ENCODE measurements at places on chromosomes 3 and 15. TPM values are rescaled to one million over a fixed set of nuclear protein-coding genes. Genes with fewer than 3 reads are reported as not detected.

DNA sequence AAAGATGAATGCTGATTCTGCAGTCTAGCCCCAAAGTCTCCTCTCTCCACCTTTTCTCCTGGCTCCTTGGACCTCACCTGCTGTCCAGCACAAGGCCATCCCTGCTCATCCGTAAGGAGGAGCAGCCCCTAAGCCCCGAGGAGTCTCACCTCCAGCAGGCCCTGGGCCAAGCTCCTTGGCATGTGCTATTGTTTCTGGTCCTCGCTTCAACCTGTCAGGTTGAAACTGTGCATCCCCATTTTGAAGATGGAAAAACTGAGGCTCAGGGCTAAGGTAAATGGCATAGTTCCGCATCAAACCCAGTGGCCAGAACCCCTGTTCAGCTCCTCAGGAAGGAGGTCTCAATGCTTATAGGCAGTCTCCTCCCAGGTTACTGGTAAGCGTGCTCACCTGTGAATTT is 26.1 kb downstream of the CHDH start:
- no peak for DNase-seq

Gene CRABP1
- 536 TPM for polyA plus RNA-seq

Gene CHRFAM7A
- polyA plus RNA-seq = 0.99 TPM

Gene ESYT3
- 3.5 TPM for polyA plus RNA-seq

DNA sequence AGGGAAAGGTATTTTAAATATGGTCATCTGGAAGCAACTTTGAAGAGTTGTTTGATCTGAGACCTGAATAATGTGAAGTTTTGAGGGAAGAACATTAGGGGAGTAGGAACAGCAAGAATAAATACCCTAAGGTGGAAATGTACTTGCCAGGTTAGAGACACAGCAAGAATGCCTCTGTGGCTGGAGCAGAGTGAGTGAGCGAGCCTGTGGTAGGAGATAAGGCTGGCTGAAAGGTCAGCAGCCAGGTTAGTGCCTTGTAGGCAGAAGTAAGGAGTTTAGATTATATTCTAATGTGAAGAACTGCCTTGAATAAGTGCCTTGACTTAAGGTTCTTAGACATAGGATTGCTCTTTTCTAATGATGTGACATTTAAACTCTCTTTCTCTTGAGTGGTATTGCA is 18.3 kb downstream of the LRRC49 start:
- DNase-seq = no peak

- DNase-seq = no peak
Observed at GRCh38 chr3:140288595-140288994, 353.6 kb downstream of the CLSTN2 start.

Gene CNTN3
- polyA plus RNA-seq = 0.05 TPM

GRCh38 chr3:148847351-148847750 is 17.7 kb upstream of the CPA3 start:
- no peak for DNase-seq

DNA sequence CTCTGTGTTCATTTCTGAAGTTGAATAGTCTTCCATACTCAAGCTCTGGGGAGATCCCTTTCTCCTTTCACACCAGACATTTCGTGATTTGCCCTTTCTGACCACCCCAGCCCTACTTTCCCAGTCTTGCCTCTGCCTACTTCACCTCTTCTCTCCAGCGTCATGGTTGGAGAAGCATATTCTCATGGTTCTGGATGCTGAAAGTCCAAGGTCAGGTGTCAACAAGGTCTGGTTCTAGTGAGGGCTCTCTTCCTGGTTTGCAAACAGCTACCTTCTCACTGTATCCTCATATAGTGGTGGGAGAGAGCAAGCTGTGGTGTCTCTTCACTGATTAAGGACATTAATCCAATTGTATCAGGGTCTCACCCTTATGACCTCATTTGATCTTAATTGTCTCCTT is 169.4 kb downstream of the IGF1R start:
- no peak for DNase-seq

DNA sequence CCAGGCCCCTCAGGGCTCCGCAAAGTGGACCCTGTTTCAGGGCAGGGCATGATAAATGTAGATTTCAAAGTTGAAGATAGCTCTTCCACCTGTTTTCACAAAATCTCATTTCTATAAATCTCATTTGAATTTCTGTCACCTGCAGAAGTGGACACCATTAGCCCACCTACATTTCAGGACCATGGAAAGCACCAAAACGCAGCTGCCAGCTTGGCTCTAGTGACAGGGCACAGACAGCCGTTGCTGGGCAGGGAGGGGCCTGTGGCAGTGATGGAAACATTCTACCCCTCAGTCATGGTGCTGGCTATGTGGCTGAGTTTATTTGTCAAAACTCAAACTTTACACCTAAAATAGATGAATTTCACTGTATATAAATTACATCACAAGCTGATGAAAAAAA is 40.4 kb downstream of the PRR23E start:
- DNase-seq = peak; percentile 70

Gene ALDH1A3
- polyA plus RNA-seq = 2.8 TPM

DNA sequence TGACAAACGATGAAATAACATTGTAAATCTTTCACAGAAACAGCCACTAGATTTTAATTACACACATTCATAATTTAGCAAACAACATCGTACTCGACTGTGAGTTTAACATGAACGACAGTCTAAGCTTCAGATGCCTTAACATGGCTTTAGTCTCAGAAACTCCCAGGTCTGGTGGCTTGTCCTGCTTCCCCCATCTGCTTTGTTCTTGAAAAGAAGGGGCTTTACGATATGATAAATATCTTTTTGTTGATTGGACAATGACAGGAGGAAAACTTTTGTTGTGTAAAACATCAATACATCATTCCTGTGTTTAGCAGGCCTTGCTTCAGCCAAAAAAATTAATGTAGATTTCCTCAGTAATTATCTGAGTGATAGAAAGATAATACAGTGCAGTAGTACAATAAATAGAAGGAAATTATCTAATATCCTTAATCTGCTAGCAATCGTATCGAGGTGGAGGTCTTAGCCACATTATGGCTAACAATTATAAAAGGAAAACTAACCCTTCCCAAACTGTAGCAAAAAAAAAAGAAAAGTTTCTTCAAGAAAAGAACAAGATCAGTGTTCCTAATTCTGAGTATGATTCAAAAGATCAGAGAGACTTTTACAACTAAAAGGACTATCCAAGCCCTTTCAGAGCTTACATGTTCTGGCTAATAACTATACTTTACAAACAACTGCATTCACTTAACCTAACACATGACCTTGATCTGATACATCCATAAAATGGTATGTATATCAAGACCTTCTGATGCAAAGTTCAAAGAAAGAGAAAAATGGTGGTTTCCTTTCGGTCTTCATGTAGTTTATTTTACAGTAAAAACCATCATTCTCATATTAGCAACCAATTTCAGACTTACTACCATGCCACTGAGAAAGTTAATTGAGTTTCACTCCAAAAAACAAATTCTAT is 535.7 kb downstream of the FOXP1 start:
- DNase-seq = no peak

GRCh38 chr15:80404761-80405553 is 775 bp downstream of the ARNT2 start:
- peak; percentile 67 for DNase-seq

DNA sequence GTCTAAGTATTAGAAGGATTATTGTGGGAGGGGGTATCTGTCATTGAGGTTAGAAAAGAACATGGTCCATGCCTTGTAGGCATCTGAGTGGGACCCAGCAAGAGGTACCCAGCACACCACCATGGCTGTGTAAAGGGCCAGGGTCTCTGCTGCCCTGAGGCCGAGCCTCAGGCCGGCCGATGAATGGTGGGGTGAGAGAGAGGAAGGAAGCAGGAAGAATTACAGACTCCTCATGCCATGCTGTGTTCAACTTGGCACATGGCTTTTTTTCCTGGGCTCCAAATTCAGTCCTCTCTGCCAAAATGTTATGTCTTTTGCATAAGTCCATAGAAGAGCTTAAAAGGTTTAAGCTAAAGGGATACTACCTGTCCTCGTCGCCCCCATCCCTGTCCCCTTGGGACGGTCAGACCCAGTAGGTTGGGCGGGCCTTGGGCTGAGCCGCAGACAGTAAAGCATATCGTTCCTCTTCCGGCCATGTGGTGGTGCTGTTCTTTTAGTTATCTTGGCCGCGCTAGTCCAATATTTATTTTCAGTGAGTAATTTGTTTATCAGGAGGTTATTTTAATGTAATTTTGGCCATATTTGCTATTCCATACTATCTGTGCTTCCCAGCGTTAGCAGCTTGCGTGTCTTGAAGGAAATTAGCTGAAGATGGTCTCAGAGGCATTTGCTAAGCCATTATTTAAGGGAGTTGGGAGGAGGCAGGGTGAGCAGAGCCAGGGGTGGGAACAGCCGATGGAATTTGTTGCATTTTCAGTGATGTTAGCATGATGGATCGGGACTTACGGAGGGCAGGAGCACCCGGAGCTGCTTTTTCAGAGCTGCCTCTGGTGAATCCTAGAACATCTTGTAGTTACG is 152.4 kb downstream of the AGBL1 start:
- peak; percentile 83 for DNase-seq

DNA sequence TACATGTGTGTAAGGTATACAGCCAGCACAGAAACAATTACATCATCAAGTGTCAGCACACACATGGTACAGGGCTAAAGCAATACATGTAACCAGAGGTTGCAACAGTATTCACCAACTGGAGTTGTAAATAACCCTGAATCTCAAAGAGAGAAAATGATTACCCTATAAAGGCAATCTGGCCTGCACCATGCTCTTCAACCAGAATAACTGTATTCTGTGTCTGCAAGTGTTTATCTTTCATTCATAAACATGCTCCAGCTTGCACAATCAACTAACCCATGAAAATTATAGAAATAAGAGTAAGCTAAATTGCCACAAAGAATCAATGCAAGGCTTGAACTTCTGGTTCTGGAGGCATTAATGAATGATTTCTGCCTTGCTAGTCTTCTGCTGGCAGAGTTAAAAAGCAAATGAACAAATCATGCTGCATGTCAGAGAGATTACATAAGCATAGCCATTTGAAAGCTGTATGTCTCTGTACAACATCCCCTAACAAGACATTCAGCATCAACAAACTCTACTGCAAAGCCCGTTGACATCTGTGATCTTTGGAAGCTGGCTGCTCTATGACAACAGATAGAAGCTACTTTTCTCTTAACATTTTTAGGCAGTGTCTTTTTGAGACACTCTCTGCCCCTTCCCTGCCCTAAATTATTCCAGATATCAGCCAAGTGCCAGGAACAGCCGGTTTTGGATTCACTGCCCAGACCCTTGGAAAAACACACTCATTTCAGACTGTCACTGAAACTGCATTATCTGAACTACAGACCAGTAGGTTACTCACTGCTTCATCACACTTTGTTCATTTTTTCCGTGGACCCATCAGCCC is 871.0 kb downstream of the OTOL1 start:
- no peak for DNase-seq

GRCh38 chr3:144491333-144491732 is 519.7 kb downstream of the DIPK2A start:
- DNase-seq = peak; percentile 48

Gene MRPS22
- polyA plus RNA-seq = 58.4 TPM

GRCh38 chr3:181694805-181695660 is 16.7 kb upstream of the SOX2 start:
- DNase-seq = peak; percentile 81

Gene XCR1
- not detected for polyA plus RNA-seq

DNA sequence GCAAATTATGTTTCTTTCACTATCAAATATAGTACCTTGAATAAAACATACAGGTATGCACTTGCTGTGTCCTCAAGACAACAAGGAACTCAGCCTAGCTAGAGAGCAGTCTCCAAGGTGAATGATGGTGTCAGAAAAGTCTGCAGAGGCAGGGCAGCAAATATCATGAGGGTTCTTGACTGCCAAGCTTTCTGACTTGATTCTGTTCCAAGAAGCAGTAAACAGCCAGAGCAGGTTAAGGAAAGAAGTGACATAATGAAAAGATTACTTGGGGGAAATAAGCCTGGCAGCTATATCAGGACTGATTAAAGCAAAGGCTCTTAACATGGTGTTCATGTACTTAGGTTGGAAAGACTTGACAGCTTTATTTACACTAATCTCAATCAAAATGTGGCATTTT is 192.2 kb upstream of the GADL1 start:
- no peak for DNase-seq

GRCh38 chr15:66702787-66703539 is 927 bp downstream of the SMAD6 start:
- DNase-seq = peak; percentile 51

Gene LIPC
- polyA plus RNA-seq = not detected

DNA sequence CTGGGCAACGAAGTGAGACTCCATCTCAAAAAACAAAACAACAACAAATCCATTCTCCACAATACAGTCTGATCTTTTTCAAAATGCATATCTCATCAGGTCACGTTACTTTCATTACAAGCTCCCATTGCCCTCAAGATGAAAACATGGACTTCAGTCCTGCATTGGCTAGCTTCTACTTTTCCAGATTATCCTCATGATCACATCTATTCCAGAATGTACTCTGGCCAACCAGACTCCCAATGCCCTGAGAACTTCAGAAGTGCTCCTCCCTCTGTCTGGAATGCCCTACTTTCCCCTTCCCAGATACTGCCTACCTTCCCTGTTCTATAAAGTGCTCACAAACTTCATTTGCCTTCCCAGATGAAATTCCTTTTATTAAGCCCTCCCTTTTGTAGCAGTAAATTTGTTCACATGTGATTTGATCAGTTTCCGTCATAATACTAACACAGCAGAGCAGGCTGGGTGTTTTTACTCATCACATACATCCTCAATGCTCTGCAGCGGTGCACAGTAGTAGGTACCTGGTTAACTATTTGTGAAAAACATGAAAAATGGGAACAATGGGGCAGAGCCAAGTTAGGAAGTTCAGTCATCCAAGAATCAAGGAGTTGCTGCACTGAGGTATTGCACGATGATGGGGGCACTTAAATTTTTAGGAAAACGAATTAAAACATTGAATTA is 5.3 kb downstream of the RPL22L1 start:
- peak; percentile 18 for DNase-seq

- DNase-seq = peak; percentile 86
Observed at GRCh38 chr3:47250309-47251060, 32.1 kb downstream of the KIF9 start.

Gene NANOGP8
- 8.5 TPM for polyA plus RNA-seq

DNA sequence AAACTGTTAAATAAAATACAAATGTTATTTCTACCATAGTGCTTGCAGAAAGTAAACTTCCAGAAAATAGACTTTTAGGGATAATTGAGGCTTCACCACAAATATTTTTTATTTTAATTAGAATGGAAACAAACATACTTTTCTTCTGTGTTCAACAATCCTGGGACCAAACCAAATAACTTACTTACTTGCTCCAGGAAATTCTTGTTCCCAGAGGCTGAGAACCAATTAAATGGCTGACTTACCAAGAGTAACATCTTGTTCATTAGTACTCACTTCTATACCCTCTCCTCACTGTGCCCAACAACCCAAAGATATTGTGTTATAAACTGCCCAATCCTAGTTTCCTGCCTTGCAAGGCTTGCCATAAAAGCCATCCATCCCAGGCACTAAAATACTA is 172.2 kb upstream of the PFN2 start:
- no peak for DNase-seq

All from GM23338 (cell line).